ENCODE measurements at places on chromosomes 1 and 21.

- no peak for DNase-seq
These were observed 27.0 kb upstream of the NID1 start for GRCh38 chr1:236091933-236092318.

- no peak for DNase-seq
These were observed 113.4 kb downstream of the CD247 start for GRCh38 chr1:167404908-167405307.

- peak; percentile 36 for DNase-seq
These were observed 112.1 kb downstream of the RUNX1 start for GRCh38 chr21:34936883-34937563.

- no peak for DNase-seq
These were observed 414.3 kb downstream of the AMY1C start for GRCh38 chr1:104163912-104164476.

Measured in M059J (cell line).